ENCODE measurements at places on chromosomes 5 and 9.

DNA sequence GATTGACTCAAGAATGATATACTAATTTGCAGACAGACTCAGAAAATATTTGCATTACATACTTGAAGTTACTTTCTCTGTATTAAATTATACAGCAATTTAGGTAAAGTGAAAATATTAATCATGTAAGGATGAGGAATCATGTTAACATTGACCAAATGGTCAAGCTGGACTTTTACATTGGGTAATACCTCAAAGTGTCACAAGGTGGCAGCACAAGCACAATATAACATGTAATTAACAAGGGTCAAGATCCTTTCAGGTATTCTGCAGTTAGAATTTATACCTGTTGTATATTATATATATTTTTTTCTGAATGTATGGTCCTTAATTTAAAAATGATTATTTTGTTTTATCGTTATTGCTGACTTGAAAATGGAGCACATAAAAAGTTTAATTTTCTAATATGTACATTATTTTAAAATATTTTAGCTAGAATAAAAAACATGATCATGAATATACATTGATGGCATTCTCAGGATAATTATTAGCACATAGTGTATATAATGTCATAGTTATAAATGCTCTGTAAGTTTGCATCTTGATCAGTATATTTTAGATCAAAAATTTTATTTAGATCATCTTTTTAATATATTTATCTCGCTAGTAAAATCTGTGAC, 8.6 kb downstream of the HAPLN1 start:
- peak; percentile 22 for DNase-seq

DNA sequence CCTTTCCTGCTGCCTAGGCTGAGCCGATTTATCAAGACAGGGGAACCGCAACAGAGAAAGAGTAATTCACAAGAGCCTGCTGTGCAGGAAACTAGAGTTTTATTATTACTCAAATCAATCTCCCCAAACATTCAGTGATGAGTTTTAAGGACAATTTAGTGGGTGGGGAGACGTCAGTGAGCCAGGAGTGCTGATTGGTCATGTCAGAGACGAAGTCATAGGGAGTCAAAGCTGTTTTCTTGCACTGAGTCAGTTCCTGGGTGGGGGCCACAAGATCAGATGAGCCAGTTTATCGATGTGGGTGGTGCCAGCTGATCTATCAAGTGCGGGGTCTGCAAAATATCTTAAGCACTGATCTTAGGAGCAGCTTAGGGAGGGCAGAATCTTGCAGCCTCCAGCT, 19.0 kb downstream of the SNX24 start:
- no peak for DNase-seq

DNA sequence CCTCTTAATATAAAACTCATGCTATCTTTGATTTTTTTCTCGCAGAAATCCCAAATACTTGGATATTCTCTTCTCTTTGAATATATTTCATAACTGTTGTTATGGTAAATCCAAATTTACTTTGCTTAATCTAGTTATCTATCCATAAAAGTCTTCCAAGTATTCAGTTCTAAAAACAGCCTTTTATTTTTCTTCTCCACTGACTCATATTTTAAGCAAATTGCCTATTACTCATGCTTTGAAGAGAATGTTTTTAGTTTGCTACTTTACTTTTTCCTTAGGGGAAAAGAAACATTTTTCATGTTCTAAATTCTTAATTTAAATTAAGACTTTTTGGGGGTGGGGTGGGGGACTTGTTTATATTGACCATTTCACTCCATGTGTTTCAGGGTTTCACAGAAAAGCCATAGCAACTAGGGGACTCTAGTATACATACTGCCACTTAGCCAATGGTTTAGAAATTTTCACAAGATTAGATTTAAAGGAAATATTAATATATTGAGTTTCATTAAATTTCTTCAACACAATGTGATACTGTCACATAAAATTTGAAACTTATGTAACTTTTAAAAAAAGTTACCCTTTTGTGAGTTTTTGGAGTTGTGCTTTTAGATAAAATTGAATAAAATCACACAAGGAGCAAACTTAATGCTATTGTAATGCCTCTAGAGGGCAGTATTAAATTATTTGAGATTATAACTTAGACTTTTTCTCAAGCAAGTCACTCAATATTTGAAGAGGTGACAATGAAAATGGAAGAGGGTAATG, 545.8 kb upstream of the ARRDC3 start:
- peak; percentile 6 for DNase-seq

- no peak for DNase-seq
Observed at GRCh38 chr9:123718188-123718587, 211.7 kb downstream of the DENND1A start.

DNA sequence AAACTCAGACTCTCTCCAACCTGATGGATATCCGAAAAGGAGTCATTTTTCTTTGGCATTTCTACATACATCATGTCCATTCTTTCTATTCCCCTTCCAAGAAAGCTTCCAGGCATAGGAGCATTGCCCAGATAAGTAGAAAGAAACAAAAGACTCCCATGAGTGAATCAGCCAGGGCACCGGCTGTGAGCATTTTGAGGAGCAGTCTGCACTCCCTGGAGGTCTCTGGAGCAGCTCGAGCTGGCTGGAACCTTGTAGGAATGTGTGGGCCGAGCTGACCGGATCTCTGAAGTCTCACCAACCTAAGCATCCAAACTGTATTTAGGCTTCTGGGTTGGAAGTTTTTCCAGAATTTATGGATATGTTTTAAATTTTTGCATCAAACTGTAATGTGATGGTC, 161.4 kb upstream of the TRPC7 start:
- DNase-seq: no peak

DNA sequence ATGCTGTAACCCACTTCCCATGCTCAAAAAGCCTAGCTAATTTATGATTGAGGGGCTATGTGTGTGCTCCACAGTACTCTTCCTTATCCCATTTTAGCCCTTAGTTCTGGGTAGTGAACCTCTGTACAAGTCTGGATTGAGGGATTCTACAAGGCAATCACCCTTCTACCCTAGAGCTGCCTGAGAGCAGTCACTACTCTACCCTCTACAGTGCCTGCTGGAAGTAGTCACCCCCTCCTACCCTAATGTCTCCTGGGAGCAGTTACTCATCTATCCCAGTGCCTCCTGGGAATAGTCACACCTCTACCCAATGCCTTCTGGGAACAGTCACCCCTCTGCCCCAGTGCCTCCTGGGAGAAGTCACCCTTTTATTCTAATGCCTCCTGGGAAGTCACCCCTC, 150.6 kb downstream of the ATP10B start:
- DNase-seq: no peak

DNA sequence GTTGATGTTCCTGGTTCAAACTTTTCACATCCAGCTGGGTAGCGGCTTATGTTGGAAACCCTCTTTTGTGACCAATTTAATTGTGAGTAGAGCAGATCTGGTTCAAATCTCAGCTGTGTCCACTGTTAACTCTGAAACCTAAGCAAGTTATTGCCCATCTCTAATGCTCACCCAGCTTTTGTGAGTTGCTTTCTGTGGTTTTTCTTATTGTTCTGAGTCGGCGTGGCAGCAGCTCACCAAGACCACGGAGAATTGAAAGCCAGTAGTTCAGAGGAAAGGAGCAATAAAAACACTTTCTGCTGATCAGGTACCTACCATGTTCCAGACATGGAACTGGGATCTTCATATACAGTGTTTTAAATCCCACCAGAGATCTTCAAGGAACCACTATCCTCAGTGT, 114.4 kb downstream of the DOCK2 start:
- no peak for DNase-seq

- peak; percentile 94 for DNase-seq
Observed at GRCh38 chr5:71830681-71831539, 111.8 kb downstream of the CARTPT start.
